ENCODE measurements at places on chromosomes 5 and 9.

GRCh38 chr5:179304466-179304865, 40.8 kb downstream of the ADAMTS2 start:
- no peak for DNase-seq

DNA sequence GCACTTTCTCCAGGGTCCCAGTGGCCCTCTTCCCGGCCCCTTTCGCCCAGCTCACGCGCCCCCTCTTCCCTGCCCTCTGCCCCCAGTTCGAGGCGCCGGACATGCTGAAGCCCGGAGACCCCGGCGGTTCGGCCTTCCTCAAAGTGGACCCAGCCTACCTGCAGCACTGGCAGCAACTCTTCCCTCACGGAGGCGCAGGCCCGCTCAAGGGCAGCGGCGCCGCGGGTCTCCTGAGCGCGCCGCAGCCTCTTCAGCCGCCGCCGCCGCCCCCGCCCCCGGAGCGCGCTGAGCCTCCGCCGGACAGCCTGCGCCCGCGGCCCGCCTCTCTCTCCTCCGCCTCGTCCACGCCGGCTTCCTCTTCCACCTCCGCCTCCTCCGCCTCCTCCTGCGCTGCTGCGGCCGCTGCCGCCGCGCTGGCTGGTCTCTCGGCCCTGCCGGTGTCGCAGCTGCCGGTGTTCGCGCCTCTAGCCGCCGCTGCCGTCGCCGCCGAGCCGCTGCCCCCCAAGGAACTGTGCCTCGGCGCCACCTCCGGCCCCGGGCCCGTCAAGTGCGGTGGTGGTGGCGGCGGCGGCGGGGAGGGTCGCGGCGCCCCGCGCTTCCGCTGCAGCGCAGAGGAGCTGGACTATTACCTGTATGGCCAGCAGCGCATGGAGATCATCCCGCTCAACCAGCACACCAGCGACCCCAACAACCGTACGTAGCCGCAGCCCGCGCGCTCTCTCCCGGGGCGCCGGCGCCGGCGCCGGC, 1.0 kb downstream of the PRDM6 start:
- DNase-seq = no peak

- no peak for DNase-seq
These were observed 50.3 kb upstream of the C5orf58 start for GRCh38 chr5:170182491-170182890.

GRCh38 chr5:16456103-16456832, 9.3 kb downstream of the ZNF622 start:
- peak; percentile 72 for DNase-seq

DNA sequence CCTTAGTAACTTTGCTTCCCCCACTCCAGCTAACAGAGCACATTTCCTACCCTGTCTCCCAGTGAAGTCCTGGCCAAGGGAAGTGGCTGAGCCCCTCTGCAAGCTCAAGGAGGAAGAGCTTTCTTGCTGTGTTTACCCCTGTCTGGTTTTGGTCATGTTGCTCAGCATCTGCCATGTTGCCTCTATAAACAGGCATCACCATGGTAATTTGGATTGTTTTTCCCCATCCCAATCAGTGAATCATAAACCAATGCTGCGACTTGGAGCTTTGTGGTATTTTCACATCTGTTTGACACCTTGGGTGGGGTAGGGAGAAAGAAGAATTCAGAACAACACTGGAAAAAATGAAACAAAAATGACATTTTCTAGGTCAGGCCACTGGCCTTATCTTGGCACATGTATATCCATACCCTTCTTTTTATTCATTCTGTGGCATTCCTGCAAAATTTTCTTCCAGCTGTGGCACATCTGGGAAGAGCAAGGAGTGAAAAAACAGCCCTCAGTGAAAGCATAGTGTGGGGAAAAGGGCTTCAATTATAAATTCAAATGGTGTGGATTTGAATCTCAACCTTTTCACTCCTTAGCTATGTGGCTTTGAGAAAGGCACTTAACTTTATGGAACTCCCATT, 42.5 kb downstream of the SLIT3 start:
- no peak for DNase-seq

DNA sequence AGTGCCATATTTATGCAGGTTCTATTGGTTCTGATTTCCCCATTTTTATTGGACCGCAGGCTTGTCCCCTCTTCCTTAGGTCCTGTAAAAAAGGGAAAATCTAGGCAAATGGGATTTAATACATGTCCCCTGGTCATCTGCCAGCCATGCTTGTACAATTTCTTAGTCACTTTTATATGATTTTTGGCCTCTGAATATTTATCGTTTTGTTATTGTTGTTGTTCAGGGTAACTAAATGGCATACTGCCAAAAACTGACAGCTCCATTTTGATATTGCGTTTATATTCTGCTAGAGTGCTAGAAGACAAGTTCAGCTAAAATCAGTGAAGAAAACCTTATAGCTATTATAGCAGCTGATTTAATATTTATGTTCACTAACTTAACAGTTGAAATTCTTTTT, 770.2 kb upstream of the FAM174A start:
- DNase-seq = no peak

- DNase-seq = no peak
These were observed 34.0 kb downstream of the RASGEF1C start for GRCh38 chr5:180175015-180175431.

- DNase-seq = no peak
These were observed 317.2 kb upstream of the ACO1 start for GRCh38 chr9:32067261-32067660.

- DNase-seq = no peak
These were observed 18.8 kb upstream of the KCNIP1 start for GRCh38 chr5:170484847-170485615.

DNA sequence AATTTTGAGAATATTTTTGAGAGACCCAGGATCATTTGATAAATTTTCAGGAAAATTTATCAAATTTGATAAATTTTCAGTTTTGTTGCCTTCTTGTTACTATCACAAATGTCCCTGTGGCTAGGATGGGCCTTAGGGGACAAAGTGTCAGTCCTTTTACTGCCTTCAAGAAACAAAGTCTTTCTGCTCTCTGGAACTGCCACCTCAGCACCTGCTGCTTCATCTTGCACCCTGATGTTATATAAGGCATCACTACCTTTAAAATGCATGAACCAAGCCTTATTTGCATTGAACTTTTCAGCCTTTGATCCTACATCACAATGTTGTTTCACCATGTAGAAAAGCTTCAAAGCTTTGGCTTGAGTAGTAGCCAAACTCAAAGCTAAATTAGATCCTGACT, 123.0 kb upstream of the CNTLN start:
- no peak for DNase-seq

DNA sequence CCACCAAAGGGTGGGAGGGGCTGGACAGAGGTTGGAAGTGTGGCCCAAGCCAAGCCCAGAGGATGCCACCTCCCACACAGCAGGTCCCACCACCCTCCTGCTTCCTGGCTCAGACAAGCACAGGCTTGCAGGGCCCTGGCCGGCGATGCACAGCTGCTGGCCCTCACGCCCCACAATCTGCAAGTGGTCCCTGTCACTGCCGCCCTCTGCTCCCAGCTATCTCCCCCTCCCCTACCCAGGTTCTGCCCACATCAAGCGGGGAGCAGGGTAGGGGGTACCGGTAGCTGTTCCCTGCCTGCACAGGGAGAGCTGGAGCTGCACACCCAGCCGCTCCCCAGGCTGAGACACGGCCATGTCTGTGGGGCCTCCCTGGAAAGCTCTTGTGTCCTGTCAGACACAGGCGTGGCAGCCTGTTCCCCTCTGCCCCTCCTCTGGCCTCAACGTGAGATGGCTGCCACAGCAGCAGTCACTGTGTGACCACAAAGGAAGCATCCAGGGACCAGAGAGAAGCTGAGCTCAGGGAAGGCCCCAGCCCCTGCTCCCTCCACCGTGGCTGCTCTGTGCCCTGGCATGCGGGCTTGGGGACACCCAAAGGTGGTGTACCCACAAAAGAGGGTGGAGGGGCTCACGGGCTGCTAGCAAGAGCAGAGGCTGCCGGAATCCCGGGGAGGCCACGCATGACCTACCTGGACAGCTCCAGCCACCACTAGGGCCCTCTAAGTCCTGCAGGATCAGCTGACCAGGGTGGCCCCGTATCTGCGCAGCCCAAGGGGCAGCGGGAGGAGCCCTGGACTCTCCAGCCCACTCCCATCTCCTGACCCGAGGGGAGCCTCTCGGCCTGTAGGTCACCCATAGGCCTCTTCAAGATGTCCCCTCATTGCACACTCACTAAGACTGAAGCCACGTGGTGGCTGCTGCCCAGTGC, 10.9 kb upstream of the ZDHHC11 start:
- DNase-seq = no peak

DNA sequence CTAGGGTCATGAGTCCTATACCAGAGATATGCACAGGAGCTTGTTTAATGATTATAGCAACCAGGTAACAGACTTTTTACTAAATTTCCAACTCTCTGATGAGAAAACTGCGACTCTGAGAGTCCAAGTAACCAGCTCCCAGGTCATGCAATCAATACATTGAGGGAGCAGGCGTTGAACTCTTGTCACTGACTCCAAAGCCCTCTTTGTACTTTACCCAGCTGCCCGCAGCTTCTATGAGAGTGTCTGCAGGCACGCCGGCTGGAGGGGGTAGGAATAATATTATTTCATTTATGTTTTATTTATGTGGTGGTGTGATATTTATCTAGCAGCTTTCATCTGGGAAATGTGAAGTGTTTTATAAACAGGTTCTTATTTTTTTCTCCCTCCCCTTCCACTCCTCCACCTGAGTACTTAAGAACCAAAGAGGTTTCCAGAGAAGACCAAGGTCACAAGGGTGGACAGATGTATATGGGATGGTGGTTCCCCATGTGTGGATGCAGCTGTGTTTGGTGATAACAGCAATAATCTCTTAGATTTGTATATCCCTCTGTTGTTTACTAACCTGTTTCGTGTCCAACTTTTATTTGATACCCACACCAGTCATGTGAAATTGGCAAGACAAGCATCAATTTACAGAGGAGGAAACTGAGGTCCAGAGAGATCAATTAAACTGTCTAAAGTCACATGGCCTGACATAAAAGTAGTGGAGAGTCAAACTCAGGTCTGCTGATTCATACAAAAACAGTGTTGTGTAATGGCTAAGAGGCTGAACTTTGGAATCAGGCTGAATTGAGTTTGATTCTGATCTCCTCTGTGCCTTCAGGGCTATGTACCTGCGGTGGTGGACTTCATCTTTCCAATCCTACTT, 140.2 kb upstream of the TRIM32 start:
- no peak for DNase-seq

- DNase-seq = no peak
These were observed 6.0 kb downstream of the RPL12 start for GRCh38 chr9:127444921-127445850.

GRCh38 chr9:36137392-36138004, 965 bp downstream of the GLIPR2 start:
- DNase-seq = no peak

- DNase-seq = no peak
These were observed 110.2 kb downstream of the CDH6 start for GRCh38 chr5:31303688-31304087.

- DNase-seq = no peak
These were observed 1.4 kb downstream of the PLEKHG4B start for GRCh38 chr5:93221-93980.

- no peak for DNase-seq
These were observed 126.1 kb downstream of the NR2F1-AS1 start for GRCh38 chr5:93454896-93455295.

- DNase-seq = no peak
These were observed 49.2 kb downstream of the ANXA2R start for GRCh38 chr5:42990892-42991291.

- DNase-seq = peak; percentile 14
These were observed 518 bp downstream of the ERBIN start for GRCh38 chr5:65926893-65927292.

DNA sequence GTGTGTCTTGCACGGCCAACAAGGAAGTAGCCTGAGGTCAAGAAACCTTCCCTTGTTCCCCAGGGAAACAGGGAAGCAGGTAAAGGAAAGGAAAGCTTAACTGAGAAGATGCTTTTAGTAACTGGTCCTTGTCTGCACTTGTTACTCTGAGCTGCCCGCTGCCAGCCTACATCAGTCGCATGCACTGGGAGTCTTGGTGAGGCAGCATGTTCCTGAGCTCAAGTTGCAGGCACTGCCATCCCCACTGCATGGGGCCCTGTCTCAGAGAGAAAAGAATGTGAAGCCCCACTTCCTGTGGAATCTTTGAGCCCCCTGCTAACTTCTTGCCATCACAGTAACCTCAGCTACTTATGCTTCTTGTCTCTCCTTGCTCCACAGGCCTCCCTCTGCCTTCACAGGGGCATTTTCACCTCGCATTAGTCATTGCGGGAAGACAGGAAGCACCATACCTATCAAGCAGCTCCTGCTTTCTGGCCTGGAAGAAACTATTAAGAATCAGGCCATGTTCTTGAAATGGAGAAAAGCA, 344.1 kb upstream of the ADAMTSL1 start:
- DNase-seq = no peak

DNA sequence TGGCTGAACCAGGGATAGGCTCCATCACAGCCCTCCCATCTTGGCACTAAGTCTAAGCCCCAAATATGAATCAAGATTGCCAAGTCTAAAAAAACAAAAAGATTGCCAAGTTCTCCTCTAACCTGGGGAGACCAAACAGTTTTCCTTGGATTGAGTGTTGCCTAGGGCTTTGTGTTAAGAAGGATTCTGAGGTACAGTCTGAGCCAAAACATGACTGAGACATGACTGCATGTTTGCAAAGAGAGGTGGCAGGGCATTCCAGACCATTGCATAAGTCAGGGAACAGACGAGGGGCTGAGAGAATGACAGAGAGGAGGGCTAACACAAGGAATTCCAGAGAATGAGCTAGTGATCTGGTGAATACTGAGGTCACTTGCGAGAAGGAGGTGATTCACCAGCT, 11.4 kb downstream of the LAMC3 start:
- no peak for DNase-seq

DNA sequence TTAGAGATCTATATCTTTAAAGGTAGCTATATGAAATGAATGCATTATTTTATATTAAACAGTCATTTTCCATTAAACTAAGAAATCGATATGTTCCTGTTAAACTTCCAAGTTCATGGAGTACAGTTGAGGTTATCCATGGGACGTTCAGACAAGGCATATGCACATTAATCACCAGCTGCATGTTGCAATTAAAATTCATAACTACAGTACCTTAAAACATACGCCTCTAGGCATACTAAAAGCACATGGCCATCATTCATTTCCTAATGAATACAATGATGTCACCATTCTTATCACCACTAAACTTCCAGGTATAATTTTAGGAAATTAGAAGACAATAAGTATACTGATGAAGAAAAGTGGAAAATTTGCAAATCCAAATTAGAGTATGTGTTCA, 174.3 kb downstream of the CDH12 start:
- DNase-seq = no peak

DNA sequence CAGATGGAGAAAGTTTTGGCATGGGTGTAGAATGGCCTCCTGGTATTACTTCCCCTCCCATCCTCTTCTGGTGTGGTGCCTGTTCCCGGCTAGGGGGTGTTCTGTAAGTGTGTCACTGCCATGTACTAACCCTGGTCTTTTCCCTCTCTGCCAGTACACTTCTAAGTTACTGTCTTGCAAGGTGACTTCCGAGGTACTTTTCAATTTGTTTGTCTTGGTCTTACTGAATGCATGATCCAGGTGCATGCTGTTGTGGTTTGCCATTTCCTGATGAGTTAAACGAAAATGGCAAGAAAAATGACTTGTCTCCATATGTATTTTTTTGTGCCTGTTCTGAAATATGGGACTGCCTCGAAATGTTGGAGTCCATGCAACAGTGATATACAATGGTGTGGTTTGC, 46.0 kb downstream of the C9orf152 start:
- DNase-seq = no peak

Data from CD4-positive, alpha-beta T cell treated with Interleukin-4 for 4 hours (primary cell).